ENCODE measurements at places on chromosomes 1 and 21. TPM values are rescaled to one million over a fixed set of nuclear protein-coding genes. Genes with fewer than 3 reads are reported as not detected.

SPATC1L gene
- 31.7 TPM for total RNA-seq

CELA3B gene
- total RNA-seq: not detected

GRCh38 chr1:203152158-203153034 is 23.2 kb downstream of the MYBPH start:
- H3K4me3 ChIP-seq: no peak overlapping the region
- peak; percentile 8 for DNase-seq
- peak overlapping the region; percentile 62 for H3K27ac ChIP-seq
- peaks cover 28% of the 10 kb centered on the region for H3K4me1 ChIP-seq

DNA sequence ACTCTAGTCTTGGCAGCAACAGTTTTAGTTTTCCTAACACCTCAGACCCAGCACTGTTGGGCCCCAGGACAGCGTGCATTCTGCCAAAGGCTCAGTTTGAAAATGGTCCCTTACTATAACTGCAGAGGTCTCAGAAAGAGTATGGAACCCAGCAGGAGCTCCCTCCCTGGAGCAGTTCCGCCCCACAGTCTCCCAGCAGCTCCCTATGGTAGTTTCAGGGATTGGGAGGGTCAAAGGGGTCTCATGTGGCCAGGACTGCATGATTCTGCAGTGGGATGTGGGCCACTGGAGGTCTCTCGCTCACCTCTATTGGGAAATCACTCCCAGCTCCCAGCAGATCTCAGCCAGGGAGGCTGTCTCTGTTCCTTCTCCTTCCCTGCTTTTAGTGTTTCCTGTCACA is 12.3 kb downstream of the LY9 start:
- no peak overlapping the region for H3K4me3 ChIP-seq
- H3K4me1 ChIP-seq: no peaks in the 10 kb centered on the region
- H3K36me3 ChIP-seq: no peaks in the 10 kb centered on the region
- peaks cover 4% of the 10 kb centered on the region for H3K27me3 ChIP-seq
- no peak overlapping the region for H3K27ac ChIP-seq
- no peak for DNase-seq

- DNase-seq: no peak
- H3K4me3 ChIP-seq: no peak overlapping the region
Measured at GRCh38 chr1:3359756-3360440, 94.6 kb upstream of the ARHGEF16 start.

DNA sequence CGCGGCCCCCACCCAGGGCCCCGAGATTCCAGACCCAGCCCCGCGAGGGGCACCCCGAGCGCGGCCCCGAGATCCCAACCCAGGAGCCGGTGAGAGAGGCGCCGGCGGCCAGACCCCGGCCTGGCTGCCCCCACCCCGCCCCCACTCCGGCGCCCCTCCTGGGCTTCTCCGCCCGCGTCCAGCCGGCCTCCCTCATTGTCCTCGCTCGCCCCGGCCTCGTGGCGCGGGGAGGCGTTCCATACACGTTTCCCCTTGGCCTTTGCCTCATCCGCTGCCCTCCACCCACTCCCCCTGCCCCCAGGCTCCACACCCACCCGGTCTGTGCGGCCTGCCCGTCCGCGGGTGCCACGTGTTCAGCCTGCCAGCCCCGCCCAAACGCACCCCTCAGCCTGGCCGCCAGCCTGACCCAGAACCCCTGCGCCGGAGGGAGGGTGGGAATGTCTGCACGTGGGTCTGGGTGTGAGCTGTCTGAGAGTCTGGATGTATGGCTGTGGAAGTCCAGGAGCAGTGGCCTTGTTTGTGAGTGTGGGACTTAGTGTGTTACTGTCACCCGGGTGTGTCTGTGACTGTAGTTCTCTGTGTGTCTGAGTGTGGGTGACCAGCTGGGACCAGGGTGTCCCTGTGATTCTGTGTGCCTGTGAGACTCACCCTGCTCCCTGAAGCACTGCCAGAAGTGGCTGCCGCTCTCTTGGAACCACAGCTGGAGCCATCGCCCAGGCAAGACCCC is 681 bp downstream of the B4GALT2 start:
- DNase-seq: peak; percentile 47
- peak overlapping the region; percentile 46 for H3K4me3 ChIP-seq
- no peaks in the 10 kb centered on the region for H3K36me3 ChIP-seq
- no peaks in the 10 kb centered on the region for H3K27me3 ChIP-seq
- peaks cover 27% of the 10 kb centered on the region for H3K4me1 ChIP-seq

DNA sequence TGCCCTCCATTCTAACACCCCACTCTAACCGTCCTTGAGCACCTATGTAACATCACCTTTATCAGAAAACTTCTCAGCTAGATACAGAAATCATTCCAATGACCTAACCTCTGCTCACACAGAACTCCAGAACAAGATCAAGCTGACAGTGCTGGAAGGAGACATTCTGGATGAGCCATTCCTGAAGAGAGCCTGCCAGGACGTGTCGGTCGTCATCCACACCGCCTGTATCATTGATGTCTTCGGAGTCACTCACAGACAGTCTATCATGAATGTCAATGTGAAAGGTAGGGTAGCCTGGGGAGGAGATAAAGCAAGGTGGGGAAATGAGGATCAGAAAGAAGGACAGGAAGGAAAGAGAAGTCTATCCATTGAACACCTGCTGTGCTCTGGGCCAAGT is 27.8 kb downstream of the HSD3B2 start:
- no peaks in the 10 kb centered on the region for H3K4me1 ChIP-seq
- no peak for DNase-seq
- no peaks in the 10 kb centered on the region for H3K36me3 ChIP-seq
- no peak overlapping the region for H3K4me3 ChIP-seq
- no peak overlapping the region for H3K27ac ChIP-seq

GRCh38 chr1:68117416-68117815 is 67.0 kb upstream of the DIRAS3 start:
- H3K27ac ChIP-seq: no peak overlapping the region
- no peak for DNase-seq
- H3K27me3 ChIP-seq: no peaks in the 10 kb centered on the region
- peaks cover 7% of the 10 kb centered on the region for H3K4me1 ChIP-seq
- no peak overlapping the region for H3K4me3 ChIP-seq
- H3K36me3 ChIP-seq: no peaks in the 10 kb centered on the region

- no peak overlapping the region for H3K4me3 ChIP-seq
- no peaks in the 10 kb centered on the region for H3K36me3 ChIP-seq
- no peak overlapping the region for H3K27ac ChIP-seq
- no peak for DNase-seq
- H3K4me1 ChIP-seq: no peaks in the 10 kb centered on the region
Measured at GRCh38 chr1:241376701-241377100, 19.7 kb upstream of the RGS7 start.

HTR6 gene
- total RNA-seq: not detected

- no peaks in the 10 kb centered on the region for H3K27me3 ChIP-seq
- no peaks in the 10 kb centered on the region for H3K4me1 ChIP-seq
- no peak for DNase-seq
Measured at GRCh38 chr1:241706967-241707366, 54.9 kb downstream of the WDR64 start.

TMEM50B gene
- total RNA-seq: 29.3 TPM

AMY2B gene
- 1.2 TPM for total RNA-seq

TTC13 gene
- 22.2 TPM for total RNA-seq

DNA sequence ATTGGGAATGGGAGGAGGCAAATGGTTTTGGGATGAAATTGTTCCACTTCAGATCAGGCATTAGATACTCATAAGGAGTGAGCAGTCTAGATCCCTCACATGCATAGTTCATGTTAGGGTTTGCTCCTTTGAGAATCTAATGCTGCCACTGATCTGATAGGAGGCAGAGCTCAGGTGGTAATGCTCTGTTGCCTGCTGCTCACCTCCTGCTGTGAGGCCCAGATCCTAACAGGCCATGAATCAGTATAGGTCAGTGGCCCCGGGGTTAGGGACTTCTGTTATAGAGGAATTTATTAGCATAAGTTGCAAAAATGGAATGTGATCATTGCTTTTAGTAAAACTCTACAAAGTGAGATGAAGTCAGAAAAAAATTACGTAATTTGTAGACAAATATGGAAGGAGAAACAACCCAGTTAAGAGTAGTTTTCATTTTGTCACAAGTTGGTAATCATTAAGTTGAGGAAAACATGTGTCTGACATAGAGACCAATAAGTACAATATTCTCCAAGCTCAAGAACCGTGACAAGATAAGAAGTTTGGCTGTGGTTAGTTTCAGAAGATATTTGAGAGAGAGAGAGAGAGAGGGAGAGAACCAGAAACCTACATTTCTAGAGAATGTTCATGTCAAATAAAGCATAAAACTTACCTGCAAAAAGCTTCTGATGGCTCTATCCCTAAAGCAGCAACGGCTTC is 689.7 kb upstream of the PRMT6 start:
- H3K36me3 ChIP-seq: no peaks in the 10 kb centered on the region
- no peaks in the 10 kb centered on the region for H3K27me3 ChIP-seq
- H3K27ac ChIP-seq: no peak overlapping the region
- no peak overlapping the region for H3K4me3 ChIP-seq
- DNase-seq: no peak
- no peaks in the 10 kb centered on the region for H3K4me1 ChIP-seq

HCRTR1 gene
- 1.4 TPM for total RNA-seq

DNA sequence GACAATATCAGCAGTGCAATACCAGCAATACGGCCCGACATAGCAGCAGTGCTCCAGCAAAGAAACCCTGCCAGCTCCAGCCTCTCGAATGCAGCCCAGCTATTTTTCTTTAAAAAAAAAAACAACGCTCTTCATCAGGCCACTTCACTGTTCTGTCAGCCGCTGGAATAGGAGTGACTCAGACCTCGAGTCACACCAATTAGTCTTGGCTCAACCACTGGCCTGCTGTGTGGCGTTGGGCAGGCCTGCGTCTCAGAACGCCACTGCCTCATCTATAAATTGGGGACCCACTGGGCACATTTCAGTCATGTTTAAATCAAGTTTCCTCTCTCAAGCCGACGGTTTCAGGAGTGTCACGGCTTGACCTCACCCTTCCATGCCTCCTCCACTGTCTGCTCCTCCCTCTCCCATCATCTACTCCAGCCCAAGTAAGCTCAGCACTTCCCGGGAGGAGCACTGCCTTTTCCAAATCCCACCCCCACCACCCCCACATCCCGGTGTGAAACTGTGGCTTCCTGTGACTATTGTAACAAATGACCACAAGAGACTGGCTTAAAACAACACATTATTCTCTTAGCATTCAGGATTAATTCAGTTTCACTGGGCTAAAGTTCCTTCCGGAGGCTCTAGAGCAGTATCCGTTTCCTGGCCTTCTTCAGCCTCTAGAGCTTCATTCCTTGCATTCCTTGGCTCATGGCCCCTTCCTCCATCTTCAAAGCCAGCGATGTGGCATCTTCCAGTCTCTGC is 71.9 kb upstream of the EFHD2 start:
- no peak overlapping the region for H3K4me3 ChIP-seq
- peaks cover 44% of the 10 kb centered on the region for H3K4me1 ChIP-seq
- DNase-seq: peak; percentile 83
- peak overlapping the region; percentile 89 for H3K27ac ChIP-seq
- H3K36me3 ChIP-seq: no peaks in the 10 kb centered on the region

ZNF648 gene
- not detected for total RNA-seq

- no peaks in the 10 kb centered on the region for H3K36me3 ChIP-seq
- peaks cover 3% of the 10 kb centered on the region for H3K27me3 ChIP-seq
- no peak for DNase-seq
- H3K27ac ChIP-seq: no peak overlapping the region
Measured at GRCh38 chr1:25208561-25209222, 23.6 kb downstream of the SYF2 start.

DNA sequence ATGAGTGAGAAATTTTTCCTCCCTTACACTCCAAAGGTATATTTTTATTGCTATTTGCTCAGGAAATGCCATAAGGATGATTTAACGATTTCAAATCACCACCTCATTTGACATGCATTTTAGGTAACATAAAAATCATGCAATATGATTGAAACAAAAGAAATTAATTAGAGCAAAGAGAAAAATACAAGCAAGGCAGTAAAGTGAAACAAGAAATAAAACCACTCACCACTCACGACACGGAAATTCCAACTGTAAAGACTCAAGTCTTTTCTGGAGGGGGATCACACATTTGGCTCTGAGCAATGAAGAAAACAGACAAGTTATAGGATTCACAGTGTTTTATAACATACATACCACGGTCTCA is 86.8 kb upstream of the ARHGAP29 start:
- peaks cover 89% of the 10 kb centered on the region for H3K4me1 ChIP-seq
- no peaks in the 10 kb centered on the region for H3K27me3 ChIP-seq
- H3K36me3 ChIP-seq: no peaks in the 10 kb centered on the region
- peak overlapping the region; percentile 99 for H3K27ac ChIP-seq

MYCL gene
- total RNA-seq: 2.1 TPM

DNA sequence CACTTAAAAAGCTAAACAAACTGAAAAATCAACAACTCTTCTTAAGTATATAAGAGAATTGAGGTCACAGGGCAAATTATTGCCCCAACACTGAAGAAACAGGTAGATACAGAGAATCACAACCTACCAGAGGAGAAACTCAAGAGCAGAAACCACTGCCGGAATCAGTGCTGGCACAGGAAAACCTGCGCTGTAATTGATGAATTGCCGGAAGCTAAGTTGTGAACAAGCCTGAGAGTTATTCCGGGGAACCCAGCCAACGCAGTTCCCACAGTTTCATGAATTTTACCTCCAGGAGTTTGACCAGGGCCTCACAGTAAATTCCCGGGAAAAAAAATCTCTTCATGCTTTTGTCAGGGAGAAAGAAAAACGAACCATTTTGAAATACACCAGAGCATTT is 657.1 kb upstream of the BRINP3 start:
- peaks cover 15% of the 10 kb centered on the region for H3K4me1 ChIP-seq
- H3K27ac ChIP-seq: peak overlapping the region; percentile 52
- H3K4me3 ChIP-seq: no peak overlapping the region
- DNase-seq: peak; percentile 77
- no peaks in the 10 kb centered on the region for H3K36me3 ChIP-seq

GRCh38 chr1:19512545-19512944 is 27.2 kb upstream of the CAPZB start:
- no peaks in the 10 kb centered on the region for H3K27me3 ChIP-seq
- no peaks in the 10 kb centered on the region for H3K36me3 ChIP-seq
- H3K4me3 ChIP-seq: no peak overlapping the region
- no peak for DNase-seq

TAS1R1 gene
- total RNA-seq: not detected

DNA sequence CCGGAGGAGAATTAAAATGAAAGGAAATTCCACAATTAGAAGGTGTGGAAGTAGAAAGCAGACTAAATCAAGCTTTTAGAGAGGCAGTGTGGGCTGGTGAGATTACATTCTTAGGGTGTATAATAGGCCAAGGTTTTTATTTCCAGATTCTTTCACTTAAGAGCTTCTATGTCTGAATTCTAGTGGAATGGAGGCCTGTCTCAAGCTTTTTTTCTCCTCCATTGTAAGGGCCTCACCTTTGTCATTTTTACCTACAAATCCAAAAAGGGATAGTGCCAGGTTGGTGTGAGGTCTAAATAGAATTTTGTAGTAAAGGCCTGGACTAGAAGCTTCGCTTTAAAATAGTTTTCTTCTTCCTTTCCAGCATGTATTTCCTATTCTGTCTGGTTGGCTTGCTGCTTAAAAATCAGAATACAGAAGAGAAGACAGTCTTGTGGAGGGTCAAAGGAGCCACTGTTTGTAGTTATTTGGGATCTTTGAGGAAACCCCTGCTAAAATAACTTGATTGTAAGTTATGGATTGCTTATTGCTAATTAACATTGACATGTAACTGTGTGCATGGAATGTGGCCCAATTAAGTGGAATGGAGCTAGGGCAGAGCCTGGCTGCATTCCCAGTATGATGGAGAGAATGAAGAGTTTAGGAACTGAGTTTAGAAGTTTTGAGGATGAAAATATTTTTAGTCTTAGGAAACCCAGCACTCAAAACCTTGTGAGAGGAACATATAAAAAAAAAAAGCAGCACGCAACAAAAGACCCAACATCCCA is 162.5 kb upstream of the B3GALT2 start:
- no peak overlapping the region for H3K27ac ChIP-seq
- H3K36me3 ChIP-seq: no peaks in the 10 kb centered on the region
- DNase-seq: no peak
- H3K4me3 ChIP-seq: no peak overlapping the region
- no peaks in the 10 kb centered on the region for H3K27me3 ChIP-seq
- H3K4me1 ChIP-seq: no peaks in the 10 kb centered on the region

ACTA1 gene
- 0.22 TPM for total RNA-seq

All from endothelial cell of umbilical vein (primary cell).